Dorsolateral prefrontal cortex (tissue), 122 donors: ENCODE measurements at places on chromosomes 6 and 20. TPM values are rescaled to one million over a fixed set of nuclear protein-coding genes. Genes with fewer than 3 reads are reported as not detected.

The TNF gene
- total RNA-seq = 0.35 TPM

The ID4 gene
- 38.7 TPM for total RNA-seq

The ZNF451 gene
- 91.6 TPM for total RNA-seq

The PTPRT gene
- total RNA-seq = 118 TPM

The CRISP2 gene
- not detected for total RNA-seq

The MDFI gene
- 2.3 TPM for total RNA-seq

The DEFB126 gene
- not detected for total RNA-seq

The RTEL1 gene
- total RNA-seq = 45.6 TPM

The FAM110A gene
- total RNA-seq = 2.0 TPM

The METTL24 gene
- 4.4 TPM for total RNA-seq
